ENCODE measurements at places on chromosomes 2 and 18.

DNA sequence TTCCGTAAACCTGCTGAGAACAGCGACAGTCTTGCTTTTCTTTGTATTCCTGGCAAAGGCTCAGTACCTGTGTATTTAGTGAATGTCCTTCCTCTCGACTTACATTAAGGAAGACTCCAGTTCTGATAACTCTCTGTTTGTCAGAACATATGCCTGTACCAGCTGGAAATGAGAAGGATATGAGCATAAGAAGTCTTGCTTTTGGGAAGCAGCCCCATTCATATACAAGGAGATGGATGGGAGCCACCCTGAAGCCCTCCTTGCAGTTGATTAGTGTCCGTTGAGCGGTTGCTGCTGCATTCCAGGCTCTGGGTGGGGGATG lies 59.8 kb downstream of the SH3BP4 start:
- no peak for DNase-seq

- DNase-seq: no peak
Measured at GRCh38 chr2:46431481-46432235, 47.7 kb upstream of the TMEM247 start.

- no peak for DNase-seq
Measured at GRCh38 chr2:176155356-176156044, 1.6 kb upstream of the HOXD3 start.

GRCh38 chr18:35695803-35696202 lies 114.3 kb downstream of the GALNT1 start:
- DNase-seq: no peak

GRCh38 chr2:241410739-241411176 lies 54.7 kb downstream of the FARP2 start:
- no peak for DNase-seq

- DNase-seq: no peak
Measured at GRCh38 chr2:167181134-167181533, 292.9 kb downstream of the XIRP2 start.

- DNase-seq: no peak
Measured at GRCh38 chr18:13180614-13181375, 37.8 kb upstream of the LDLRAD4 start.

- DNase-seq: peak; percentile 71
Measured at GRCh38 chr2:216315802-216316603, 56.3 kb downstream of the MARCHF4 start.

GRCh38 chr2:238237431-238238135 lies 2.3 kb downstream of the HES6 start:
- DNase-seq: no peak

GRCh38 chr18:75076286-75076685 lies 132.7 kb downstream of the PTGR3 start:
- DNase-seq: no peak

- no peak for DNase-seq
Measured at GRCh38 chr2:142395291-142395690, 264.5 kb upstream of the LRP1B start.

DNA sequence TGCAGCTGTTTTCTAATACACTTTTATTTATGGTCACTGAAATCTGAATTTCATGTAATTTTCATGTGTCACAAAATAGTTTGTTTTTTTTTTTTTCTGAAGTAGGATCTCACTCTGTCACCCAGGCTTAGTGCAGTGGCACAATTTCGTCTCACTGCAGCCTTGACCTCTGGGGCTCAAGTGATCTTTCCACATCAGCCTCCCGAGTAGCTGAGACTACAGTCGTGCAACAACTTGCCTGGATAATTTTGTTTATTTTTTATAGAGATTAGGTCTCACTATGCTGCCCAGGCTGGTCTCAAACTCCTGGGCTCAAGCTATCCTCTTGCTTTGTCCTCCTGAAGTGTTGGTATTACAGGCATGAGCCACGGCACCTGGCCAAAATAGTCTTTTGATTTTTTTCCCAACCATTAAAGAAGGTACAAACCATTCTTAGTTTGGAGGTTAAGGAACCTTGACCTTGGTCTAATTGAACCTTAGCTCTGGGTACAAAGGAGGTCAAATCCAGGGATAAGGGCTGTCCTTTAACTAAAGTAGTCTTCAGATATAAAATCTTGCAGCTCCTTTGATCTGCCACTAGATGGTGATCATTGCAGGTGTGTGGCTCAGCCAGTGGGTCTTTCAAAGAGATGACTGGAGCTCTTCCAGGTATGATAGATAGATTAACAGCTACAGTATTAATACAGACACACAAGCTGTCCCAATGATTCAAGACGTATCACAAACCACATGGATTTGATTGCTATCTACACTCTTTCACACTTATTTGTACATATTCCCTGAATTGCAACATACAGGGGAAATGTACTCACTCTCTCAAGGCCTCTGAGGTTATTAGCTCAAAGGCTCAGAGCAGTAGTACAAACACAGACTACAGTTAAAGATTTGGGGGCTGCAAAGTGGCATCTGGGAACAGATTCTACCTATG lies 4.7 kb upstream of the KRCC1 start:
- DNase-seq: peak; percentile 23

GRCh38 chr2:44836174-44836573 lies 105.3 kb upstream of the SIX3 start:
- DNase-seq: no peak

GRCh38 chr2:38600242-38600891 lies 2.4 kb downstream of the HNRNPLL start:
- DNase-seq: no peak

DNA sequence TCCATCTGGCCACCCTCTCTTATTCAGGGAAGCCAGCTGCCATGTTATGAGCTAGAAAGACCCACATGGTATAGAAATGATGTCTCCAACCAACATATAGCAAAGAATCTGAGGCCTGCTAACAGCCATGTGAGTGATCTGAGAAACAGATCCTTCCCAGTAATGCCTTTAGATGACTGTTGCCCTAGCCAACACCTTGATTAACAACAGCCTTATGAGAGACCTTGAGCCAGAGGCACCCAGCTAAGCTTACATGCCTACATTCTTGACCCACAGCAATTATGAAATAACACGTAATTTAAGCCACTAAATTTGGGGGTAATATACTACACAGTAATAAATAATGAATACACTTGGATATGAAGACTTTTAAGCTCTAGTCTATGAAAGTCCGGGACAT lies 13.0 kb downstream of the KANSL1L start:
- DNase-seq: no peak

DNA sequence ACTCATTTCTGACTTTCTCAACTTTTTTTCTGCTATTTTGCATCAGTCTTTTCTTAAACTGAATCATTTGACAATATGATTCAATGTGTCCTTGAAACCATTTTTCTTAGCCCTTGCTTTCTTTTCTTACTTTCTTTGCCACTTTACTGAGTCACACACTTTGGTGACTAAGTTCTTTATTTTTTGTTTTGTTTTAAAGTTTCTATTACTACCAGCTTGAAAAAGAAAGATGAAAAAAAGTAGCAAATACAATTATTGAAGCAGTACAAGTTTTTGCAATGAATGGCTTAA lies 116.5 kb downstream of the DOCK10 start:
- DNase-seq: no peak

DNA sequence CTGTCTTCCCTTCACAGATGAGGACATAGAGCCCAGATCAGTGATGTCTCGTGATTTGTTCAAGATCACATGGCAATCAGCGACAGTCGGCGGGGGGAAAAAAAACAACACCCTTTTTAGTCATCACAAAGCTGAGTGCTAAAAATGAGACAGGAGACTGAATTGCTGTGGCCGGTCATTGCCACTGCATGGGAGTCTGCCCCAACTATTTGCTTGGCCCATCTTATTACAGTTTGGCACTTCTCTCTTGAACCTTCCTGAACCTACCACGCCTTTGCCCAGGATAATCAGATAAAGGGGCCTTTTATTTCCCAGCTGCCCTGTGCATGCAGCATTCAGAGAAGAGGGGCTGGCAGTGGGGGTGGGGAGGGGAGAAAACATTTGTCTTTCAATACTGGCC lies 42.7 kb downstream of the SETBP1 start:
- no peak for DNase-seq

- no peak for DNase-seq
Measured at GRCh38 chr2:47485751-47486300, 82.9 kb downstream of the MSH2 start.

DNA sequence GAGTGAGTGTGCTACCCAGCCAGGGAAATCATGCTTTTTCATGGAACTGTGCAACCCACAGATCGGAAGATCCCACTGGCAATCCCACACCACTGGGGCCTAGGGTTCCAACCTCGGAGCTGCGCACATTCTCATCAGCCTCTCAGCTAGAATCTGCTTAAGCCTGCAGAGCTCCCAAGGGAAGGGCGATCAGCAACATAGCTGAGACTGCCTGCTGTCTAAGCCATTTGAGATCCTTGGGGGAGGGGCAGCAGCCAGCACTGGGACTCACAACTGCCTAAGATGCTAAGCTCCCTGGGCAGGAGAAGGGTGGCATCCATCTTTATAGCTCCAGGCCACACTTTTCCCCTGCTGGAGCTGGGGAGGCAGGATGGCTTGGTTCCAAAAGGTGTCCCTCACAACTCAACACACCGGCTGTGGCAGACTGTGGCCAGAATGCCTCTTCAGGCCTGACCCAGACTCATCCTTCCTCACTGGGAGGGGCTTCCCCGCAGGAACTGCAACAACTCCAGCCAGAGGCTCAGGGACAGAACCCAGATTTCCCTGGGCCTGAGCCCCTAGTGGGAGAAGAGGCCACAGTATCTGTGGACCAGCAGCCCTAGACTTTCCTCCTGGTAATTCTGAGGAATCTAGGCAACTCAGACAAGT lies 1133.3 kb upstream of the PIK3C3 start:
- DNase-seq: no peak

DNA sequence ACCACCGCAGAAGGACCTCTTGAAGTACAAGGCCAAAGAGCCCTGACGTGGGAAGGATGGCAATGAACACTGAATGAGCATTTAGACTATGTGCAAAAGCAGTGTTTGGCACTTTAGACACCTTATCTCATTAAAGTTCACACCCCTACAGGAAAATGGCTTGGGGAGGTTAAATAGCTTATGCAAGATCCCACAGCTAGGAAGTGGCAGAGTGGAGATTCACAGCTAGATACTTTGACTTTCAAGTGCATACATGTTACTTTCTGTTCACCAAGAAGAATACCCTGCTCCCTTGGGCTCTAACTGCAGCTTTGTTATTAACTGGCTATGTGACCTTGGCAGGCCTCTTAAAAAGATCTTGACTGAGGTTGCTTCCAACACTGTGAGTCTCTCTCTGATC lies 58.2 kb downstream of the ICOS start:
- no peak for DNase-seq

DNA sequence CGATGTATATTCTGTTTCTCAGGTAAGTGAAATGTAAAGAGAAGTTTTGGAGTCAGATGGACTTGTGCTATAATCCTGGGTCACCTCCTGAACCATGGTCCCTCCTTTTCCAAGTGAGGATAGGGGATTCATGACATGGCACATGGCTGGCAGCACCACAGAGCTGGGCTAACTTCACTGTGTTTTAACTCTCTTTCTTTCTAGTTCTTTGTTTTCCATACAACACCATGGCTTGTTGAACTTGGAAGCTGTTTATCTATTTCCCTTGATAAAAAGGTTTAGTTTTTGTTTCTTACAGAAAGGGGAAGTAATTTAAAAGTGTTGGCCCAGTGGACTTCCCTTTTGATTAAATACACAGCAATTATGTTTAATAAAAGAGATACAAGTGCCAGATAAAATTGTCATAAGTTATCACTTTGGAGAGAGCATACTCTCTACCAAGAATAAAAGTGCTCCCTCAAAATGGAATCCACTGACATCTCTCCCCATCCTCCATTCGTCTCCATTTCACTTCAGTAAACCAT lies 90.4 kb downstream of the PLCL1 start:
- DNase-seq: no peak

DNA sequence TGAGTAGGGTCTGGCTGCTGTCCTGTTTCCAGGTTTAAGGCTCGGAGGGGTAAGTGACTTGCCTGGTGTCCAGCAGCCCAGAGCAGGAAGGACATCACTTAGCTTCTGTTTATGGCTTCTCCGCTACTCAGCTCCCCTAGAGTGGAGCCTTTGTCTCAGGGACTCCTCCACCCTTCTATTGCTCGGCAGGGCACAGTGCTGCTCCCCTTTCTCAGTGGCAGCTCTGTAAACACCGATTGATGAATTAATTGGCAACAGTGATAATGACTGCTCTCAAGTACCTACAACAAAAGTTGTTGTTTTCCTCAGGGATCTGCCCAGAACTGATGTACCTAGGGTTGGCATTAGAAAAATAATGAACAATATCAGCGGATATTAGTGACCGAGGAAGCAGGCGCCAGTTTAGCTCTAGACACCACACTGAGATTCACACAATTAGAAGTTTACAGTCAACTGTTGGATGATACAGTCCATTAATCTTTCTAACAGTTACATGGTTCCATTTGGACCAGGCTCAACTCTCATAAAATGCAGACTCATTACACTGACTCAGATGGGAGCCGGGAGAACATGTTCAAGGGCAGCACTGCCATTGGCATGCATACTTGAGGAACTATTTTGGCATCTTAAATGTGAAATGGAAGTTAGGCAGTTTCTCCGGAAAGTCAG lies 265.7 kb downstream of the MTX2 start:
- DNase-seq: no peak

GRCh38 chr2:139925903-139926302 lies 1145.7 kb upstream of the NXPH2 start:
- no peak for DNase-seq

DNA sequence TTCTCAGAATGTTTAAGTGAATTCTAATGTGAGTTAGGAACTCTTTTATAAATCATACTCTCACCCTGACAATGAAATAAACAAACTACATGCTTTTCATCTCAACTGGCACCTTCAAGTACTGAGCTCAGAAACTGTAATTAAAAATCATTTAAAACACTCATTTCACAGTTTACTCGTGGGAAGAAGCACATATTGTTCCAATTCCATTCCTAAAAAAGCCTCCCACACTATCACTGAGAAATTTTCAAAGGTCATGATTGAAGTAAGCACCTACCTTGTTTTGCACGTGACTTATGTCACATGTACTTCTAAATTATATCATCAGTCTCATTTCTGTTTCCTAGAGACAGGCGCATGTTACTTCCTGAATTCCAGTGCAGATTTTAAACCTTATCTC lies 678.1 kb upstream of the SLC8A1 start:
- no peak for DNase-seq

DNA sequence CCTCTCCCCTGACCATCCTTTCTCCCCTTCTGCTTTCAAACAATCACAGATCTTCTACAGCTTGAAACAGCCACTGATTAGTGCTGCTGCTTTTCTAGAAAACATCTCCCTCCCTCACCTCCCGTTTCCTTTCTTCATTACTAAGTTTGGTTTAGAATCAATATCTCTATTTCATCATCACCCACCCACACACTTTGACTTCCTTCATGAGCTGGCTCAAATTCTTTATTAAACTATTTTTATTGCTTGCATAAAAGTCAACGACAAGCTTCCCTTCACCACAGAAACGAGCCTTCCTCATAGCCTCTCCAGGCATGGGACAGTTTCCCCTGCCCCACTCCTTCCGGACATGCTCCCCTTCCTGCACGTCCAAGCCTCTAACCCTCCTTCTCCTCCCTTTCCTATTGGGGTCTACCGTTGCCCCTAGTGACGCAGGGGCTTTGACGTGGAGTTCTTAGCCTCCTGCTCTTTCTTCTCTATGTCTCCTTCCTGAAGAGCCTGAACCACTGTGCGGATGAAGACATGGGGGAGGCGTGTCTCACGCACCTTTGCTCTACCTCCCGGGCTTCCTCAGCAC lies 172.0 kb downstream of the AFF3 start:
- DNase-seq: no peak
